ENCODE measurements at places on chromosomes 7 and 10.

DNA sequence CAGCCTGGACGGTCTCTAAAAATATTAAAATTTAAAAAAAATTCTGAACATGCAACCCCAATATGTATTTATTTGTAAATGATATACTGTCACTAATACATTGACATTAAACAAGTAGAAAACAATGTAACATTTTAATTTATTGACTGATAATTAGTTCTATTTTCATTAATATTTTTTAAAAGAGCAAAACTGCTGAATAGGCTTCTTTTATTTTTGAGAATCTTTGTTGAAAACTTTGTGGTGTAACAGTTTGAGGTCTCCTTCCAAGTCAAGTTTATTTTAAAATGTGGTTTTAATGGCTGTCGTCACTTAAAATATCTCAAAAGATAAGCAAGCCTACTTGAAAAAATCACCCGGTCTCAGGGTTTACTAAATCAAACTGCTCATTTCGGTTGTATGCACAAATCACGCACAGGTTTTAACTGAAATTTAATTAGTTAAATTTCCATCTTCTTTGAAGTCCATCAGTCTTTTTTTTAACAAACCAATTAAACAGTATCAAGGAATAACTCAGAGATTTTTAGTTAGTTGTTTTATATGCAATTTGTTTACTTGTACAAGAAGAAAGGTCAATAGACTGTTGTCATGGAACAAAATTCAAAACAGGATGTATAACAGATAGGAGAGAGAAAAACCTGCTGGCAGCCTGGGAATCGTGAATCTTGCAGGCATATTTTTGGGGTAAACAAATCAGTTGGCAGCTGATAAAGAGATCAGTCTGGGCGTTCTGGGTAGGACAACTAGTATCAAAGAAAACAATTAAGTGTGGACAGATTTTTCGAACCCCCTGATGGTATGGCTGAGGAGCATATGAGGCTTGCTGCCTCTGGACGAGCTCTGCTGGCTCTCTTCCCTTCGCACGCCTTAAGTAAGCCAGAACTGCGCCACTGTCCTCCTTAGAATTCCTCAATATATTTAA is 9.7 kb upstream of the EDRF1 start:
- DNase-seq = no peak

DNA sequence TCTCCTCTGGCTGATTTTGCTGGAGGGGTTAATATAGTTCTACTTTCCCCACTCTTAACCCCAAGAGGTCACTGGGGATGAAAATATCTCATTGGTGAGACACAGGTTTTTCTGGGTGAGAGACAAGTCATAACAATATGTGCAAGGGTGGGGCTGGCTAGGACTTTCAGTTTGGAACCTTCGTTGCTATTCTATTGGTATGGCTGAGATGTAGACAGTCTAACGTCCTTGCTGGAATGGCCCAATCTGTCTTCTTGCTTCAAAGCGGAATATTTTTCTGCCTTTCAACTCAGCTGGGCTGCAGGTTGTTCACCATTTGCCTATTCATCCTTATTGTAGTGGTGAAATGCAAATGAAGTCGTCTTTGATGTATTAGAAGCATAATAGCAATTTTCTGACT is 267.3 kb upstream of the MKI67 start:
- DNase-seq = no peak

GRCh38 chr7:80902716-80903308 is 16.0 kb downstream of the SEMA3C start:
- no peak for DNase-seq

GRCh38 chr7:24715171-24715570 is 42.1 kb downstream of the GSDME start:
- no peak for DNase-seq

- DNase-seq = no peak
Measured at GRCh38 chr7:94250124-94250523, 144.6 kb upstream of the COL1A2 start.

GRCh38 chr7:253581-254336 is 36.2 kb upstream of the FOXL3 start:
- DNase-seq = no peak

DNA sequence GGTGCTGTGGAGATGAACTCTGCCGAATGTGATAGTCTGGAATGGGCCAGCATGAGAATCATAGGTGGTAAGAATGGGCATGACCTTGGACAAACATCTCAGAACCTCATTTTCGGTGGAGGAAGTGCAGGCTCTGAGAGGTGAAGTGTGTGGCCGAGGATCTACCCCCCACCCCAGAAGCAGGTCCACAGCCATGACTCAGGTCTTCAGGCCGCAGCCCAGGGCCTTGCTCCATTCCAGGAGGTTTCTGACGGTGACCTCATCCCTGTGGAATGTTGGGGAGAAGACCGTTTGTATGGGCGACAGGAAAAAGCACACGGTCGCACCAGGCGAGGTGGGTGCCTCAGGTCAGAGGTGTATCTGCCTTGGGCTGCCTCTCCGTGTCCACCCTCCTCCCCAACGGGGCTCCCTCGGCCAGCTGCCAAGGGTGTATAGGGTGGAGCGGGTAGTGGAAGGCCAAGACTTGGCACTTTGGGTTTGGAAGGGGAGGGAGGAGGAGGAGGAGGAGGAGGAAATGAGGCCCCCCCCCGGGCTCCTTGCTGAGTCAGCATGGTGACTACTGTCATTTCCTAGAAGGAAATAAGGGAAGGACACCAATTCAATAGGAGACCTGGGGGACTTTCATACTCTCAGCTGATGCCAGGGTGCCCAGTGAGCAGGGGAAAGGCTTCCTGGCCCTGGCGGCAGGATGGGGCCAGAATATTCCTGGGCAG is 168.0 kb upstream of the RHEB start:
- no peak for DNase-seq

GRCh38 chr10:92712016-92712889 is 22.5 kb downstream of the HHEX start:
- DNase-seq = no peak

DNA sequence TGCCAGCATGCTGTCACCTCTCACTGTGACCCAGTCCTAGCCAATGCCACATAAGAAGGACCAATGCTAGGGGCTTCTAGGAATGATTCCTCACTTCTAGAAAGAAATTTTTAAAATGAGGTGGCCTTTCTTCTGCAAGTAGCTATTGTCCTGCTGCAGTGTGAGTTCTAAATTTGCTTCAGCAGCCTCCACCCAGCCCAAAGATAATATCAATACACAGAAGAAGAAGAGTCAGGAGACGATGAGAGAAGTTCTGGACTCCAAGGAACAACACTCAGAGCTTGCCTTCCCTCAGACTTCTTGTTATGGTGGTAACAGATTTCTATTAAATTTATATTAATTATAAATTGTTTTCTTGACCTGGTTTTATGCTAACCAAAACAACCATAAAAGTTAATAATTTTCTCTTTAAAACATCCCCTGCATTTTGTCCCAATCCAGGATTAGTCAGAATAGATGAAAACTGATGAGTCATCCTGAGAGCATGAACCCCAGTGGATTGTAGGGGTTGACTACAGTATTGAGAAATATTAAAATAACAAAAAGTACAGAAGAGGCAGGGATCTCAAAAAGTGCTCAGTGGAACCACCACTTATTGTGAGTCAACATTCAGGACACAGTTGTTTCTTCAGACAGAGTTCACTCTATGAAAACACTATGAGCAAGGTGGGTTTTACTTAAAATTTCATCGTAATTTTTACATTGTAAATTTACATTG is 29.6 kb upstream of the AKR1C2 start:
- DNase-seq = no peak

- DNase-seq = no peak
Measured at GRCh38 chr7:153496257-153496656, 555.9 kb upstream of the DPP6 start.

DNA sequence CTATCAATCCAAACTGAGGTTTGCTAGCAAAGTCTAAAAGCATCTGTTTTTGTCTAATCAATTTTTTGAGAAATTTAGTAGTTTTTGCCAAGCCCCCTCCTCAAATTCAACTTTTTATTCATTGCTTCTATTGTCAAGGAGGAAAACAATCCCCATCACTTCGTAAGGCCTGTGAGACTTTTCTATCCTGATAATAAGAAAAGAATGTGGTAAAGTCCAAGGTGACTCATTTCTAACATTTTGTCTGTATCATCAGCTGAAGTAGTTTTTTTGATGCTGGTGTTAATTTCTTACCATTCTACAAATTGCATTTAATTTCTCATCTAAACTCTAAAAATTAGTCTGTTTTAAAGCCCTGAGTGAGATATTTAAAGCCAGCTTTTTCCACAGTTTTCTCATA is 11.7 kb downstream of the ANK3 start:
- DNase-seq = no peak

DNA sequence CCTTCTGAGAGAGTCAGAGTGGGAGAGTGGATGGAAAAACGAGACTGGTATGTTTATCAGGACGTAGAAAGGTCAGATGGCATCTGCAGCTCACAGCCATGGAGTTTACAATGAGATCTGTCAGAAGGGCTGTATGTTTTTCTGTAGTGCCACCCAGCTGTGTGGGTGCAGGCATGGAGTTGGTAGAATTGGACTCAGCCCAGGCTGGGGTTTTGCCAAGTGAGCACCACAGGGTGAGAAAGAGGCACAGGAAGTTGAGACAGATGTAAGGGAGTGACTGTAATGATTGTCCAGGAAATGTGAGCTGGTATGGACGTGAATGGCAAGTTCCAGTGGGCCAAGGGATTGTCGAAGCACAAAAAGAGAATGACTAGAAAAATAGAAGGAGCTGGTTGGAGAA is 9.1 kb upstream of the ZYX start:
- DNase-seq = peak; percentile 64

DNA sequence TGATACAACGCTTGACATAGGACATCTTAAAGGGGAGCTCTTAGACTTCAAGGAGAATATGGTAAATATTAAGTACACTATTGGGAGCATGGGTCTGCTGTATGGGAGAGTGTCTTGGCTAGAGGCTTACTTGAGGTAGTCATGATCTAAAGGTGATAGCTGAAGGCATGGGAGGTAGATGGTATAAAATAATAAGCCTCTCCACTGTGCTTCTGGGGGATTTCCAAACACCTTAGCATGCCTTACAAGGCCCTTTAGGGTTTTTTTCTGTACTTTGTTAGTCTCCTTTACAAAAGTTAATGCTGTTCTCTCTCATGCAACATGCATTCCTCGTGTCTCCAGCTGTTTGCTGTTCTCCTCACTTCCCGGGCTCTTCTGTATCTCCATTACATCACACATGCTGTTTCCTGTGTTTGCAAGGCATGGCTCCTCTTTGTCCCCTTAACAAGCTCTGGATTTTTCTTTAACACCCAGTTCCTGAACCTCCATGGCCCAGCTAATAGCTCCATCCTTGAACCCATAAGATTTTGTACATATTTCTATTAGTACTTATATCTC is 449.7 kb downstream of the AUTS2 start:
- no peak for DNase-seq

DNA sequence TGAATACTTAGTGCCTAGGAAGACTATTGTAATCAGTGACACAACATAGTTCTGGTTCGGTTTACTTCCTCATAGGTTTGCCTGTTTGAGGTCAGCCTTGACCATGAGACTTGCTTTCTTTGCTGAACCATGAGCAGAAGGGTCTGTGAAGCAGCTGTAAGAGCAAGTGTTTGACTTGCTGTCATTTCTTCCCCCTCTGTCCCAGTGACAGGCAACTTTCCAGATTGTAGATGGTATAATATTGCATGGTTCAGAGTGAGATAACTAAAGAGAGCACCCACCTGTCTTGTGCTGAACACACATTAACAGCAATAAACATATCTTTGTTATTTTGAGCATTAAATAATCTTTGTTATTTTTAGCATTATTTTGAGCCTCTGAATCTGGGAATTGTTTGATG is 9.3 kb upstream of the RTKN2 start:
- DNase-seq = no peak

DNA sequence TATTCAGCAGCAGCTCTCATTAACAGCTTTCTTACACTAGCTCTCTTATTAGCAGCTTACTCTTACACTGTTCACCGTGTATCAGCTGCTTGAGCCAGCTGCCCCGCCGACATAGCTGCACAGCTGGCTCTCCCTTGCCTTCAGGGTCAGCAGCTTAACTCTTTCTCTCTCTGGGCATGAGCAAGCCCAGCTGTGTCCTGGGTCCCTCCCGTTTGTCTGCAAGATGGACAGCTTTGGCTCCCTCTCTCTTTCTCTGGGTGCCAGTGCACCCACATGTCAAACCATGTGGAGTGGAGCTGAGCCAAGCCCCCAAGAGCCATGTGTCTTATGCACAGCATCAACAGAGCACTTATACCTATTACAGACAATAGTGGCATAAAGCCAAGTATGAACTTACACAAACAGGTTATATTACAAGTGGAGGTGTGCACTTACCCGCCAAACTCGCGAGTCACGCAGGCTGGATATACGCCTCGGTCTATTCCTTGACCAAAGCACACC is 35.7 kb upstream of the MTPAP start:
- DNase-seq = no peak

- DNase-seq = no peak
Measured at GRCh38 chr7:83987764-83988163, 206.8 kb downstream of the SEMA3A start.

DNA sequence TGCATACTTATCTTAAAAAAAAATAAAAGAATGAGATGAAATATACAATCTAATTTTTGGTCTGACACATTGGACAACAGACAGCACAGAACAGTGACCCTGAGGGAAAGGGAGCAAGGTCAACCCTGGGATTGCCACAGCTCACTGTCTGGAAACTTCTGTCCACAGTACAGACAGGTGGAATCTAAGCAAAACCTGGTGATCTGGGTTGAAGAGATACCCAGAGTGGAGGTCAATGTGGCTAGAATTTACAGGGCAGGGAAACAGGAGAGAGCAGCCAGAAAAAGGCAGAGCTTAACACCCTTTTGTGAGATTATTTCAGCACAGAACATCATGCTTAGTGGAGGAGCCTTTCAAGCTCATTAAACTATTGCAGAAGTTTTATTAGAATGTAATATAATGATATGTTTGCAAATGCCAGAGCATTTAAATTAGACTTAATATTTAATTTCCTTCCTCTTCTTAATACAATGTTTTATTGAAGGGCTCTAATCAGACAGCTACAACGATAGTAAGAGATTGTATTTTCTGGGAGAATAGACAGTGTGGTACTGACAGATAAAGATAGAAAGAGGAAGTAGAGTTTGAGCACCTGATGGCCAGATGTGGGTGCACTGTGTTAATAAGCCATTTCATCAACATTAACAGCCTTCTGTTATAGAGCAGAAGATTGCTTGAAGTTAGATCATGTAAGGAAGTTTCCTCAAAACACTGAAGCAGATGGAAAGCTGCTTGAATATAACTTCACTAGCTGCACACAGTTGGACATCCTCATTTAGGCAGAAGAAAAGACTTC is 309.4 kb downstream of the HGF start:
- no peak for DNase-seq

DNA sequence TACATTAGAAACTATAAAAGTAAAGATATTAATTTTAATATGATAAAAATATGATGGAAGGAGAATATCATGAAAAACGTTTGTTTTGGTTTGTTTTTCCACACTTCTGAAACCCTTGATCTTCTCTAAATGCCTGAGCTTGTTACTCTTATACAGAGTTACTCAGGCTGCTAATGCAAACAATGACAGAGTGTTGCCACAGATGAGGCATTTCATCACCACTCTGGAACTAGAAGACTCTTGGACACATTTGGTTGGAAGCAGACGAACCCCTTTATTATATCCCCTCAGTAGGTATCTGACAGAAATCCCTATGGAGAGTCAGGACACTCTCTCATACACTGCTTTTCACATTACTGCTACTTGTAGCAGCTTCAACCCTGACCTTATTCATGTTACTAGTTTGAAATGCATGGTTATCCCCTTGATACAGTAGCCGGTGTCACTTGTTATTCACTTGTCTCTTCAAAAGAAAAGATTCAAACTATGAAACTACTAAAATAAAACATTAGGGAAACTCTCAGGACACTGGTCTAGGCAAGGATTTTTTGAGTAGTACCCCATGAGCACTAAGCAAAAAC is 66.9 kb downstream of the SEMA3C start:
- DNase-seq = no peak

All from CD4-positive, alpha-beta T cell treated with Interleukin-17A for 1 hour (primary cell).